Activated CD8-positive, alpha-beta memory T cell treated with anti-CD3 and anti-CD28 coated beads, Interleukin-2, amount 10 ng/mL, durations not matched to agents 7 days and 5 days (primary cell): ENCODE measurements at places on chromosomes 6 and 20. TPM values are rescaled to one million over a fixed set of nuclear protein-coding genes. Genes with fewer than 3 reads are reported as not detected.

GRCh38 chr6:101878554-101879276 lies 485.2 kb downstream of the GRIK2 start:
- no peaks in the 10 kb centered on the region for H3K4me1 ChIP-seq
- no peaks in the 10 kb centered on the region for H3K27me3 ChIP-seq
- H3K27ac ChIP-seq, result no peak overlapping the region
- H3K36me3 ChIP-seq, result no peaks in the 10 kb centered on the region

GRCh38 chr6:29230666-29231065 lies 60.0 kb downstream of the OR2J2 start:
- no peak overlapping the region for H3K4me3 ChIP-seq
- H3K36me3 ChIP-seq, result no peaks in the 10 kb centered on the region
- peaks cover 31% of the 10 kb centered on the region for H3K27me3 ChIP-seq

- H3K27me3 ChIP-seq, result peaks cover 14% of the 10 kb centered on the region
- H3K4me1 ChIP-seq, result no peaks in the 10 kb centered on the region
- H3K36me3 ChIP-seq, result peaks cover 1% of the 10 kb centered on the region
- H3K4me3 ChIP-seq, result no peak overlapping the region
- H3K27ac ChIP-seq, result no peak overlapping the region
- DNase-seq, result no peak
Observed at GRCh38 chr6:20511852-20512251, 22.4 kb upstream of the CDKAL1 start.

GRCh38 chr6:2213086-2213485 lies 32.3 kb downstream of the GMDS start:
- no peak overlapping the region for H3K4me3 ChIP-seq
- DNase-seq, result no peak
- H3K27me3 ChIP-seq, result peaks cover 7% of the 10 kb centered on the region
- H3K36me3 ChIP-seq, result no peaks in the 10 kb centered on the region
- H3K27ac ChIP-seq, result no peak overlapping the region

CALHM6 gene
- 3.8 TPM for total RNA-seq

PLCB1 gene
- 2.4 TPM for total RNA-seq

CD40 gene
- 2.2 TPM for total RNA-seq

FILIP1 gene
- total RNA-seq, result not detected

TRIM31 gene
- total RNA-seq, result not detected

HLA-DRA gene
- 311 TPM for total RNA-seq

MAN1A1 gene
- 38.4 TPM for total RNA-seq
